Fibroblast of skin of left biceps (primary cell): ENCODE measurements at places on chromosomes 6 and 20.

DNA sequence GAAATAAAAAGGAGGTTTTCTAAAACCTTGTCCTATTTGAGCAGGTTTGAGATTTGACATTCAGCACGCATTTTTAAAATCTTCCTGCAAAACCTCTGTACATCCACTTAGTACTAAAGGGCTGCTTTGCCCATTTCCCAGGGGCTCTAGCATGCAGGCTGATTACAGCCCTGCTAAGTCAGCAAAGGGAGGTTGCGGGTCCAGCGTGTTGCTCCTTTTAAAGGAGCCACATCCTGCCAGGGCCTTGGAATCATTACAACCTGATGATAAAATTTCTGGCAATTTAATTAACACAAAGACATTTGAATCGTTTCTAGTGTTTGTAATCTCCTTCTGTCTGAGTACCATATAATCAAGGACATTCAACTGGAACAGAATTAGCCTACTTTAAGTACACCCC lies 455.1 kb upstream of the CITED2 start:
- no peak for DNase-seq

DNA sequence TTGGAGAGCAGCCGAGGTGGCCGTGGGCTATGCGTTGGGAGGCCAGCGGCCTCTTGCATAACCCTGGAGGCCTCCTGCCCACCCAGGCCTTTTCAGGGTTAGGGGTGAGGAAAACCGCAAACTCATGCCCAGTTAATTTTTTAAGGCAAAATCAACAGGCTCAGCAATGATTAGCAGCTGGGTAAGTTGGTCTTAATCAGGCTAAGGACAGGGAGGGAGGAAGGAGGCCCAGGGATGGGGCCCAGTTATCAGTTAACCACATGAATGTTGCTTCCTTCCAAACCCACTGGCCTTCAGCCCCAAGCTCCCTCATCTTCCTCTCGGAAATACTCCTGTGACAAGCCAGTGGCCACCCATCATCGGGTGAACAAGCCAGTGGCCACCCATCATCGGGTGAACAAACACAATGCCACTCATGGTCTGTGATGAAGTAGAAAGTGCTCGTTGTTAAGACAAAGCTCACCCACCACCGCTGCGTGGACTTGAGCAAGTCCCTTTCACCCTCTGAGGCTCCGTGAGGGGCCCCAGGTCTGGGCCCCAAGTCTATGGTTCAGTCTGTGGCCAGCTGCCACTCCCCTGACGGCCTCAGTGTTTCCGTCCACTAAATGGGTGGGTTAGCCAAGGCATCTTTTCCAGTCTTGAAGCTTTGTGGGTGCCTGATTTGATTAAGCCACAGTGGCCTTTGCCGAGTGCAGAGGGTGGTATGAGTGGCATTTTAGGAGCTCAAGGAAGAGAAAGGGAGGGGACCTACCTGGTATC lies 39.4 kb downstream of the HNF4A start:
- no peak for DNase-seq

DNA sequence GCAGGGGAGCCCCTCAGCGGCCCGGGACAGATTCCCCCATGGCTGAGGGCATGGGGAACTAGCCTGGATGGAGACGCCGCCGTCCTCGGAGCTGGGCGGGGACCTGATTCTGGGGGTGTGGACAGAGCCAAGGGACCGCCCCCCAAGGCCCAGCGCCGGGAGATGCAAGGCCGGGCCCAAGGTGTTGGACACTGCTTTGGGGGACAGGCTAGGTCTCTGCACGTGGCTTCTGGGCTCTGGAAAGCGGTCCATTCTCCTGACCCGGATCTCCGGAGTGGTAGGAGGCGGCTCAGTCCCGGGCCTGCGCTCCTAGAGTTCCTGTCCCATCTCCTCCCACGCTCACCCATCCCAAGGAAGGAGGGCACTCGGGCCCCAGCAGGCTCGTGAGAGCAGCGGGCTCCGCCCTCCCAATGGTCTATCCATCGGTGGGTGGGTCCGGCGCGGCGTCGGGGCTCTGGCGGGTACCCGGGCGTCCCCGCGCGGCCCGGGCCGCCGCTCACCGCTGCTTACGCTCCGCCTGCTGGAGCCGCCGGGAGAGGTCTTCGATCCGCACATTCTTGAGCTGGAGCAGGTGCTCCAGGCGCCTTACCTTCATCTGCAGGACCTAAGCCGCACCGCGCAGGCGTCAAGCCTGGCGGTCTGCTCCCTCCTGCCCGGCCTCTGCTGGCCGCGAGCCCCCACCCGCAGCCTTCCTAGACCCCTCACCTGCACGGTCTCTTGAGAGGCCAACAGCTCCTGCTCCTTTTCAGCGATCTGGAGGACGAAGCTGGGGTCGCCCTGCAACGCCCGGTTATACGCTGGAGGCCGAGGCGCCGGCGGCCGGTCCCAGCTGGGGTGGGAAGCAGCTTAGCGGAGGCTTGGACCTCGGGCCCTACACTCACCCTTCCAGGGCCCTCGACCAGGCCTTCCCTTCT lies 3.3 kb downstream of the SPEF1 start:
- no peak for DNase-seq

DNA sequence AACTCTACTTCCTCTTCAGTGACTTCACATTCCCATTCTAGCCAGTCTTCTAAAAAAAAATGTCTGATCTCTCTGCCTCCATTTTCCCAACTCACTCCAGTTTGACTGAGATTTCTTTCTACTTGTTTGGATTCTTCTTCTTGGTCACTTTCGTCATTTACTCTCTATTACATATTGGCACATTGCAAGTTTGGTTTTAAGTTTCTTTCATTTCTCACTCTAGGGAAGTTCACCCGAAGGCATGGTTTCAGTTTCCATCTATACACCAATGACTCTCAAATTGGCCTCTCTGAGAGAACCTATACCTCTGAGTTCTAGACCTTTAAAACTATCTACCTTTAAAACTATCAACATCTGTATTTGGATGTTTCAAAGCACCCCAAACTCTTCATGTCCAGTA lies 51.3 kb downstream of the CD109 start:
- no peak for DNase-seq

GRCh38 chr6:3288711-3289663 lies 30.2 kb downstream of the PSMG4 start:
- DNase-seq: no peak

GRCh38 chr20:44153636-44154043 lies 33.3 kb downstream of the JPH2 start:
- DNase-seq: no peak

DNA sequence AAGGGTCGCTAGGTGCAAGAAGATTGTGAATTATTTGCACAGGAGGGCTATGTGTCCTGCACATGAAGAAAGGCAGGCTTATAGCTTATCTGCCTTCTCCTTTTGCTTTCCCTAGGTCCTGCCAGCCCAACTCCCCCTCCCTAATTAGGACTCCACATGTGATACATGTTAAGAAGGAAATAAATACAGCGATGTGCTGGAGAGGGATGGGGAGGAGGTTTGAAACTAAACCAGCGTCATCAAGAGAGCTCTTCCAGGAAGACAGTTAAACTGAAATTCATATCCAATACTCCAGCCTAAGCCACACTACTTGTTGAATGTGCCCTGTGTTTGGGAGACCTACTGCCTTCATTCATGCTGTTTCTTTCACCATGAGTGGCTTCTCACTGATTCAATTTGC lies 34.9 kb upstream of the UTRN start:
- no peak for DNase-seq

GRCh38 chr20:34243377-34243776 lies 2.2 kb downstream of the ASIP start:
- no peak for DNase-seq

GRCh38 chr6:40733290-40733689 lies 146.1 kb upstream of the LRFN2 start:
- no peak for DNase-seq

DNA sequence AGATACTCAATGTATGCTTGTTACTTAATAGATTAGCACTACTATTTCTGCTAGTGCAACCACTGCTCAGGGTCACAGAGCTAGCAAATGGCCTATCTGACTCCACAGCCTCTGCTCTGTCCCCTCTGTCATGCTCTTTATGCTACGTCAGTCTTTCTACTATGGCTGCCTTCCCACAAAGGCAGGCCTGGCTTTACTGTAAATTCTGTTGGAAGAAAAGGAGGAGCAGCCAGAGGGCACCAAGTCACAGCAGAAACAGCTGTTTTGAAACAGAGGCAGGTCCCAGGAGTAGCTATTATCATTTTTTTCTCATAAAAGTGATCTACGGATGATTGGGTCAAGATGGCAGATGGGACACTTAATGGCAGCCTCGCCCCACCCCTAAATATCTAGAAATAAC lies 10.0 kb upstream of the ELMO2 start:
- DNase-seq: no peak

- DNase-seq: no peak
These were observed 405.0 kb downstream of the CDKAL1 start for GRCh38 chr6:20939161-20939775.

DNA sequence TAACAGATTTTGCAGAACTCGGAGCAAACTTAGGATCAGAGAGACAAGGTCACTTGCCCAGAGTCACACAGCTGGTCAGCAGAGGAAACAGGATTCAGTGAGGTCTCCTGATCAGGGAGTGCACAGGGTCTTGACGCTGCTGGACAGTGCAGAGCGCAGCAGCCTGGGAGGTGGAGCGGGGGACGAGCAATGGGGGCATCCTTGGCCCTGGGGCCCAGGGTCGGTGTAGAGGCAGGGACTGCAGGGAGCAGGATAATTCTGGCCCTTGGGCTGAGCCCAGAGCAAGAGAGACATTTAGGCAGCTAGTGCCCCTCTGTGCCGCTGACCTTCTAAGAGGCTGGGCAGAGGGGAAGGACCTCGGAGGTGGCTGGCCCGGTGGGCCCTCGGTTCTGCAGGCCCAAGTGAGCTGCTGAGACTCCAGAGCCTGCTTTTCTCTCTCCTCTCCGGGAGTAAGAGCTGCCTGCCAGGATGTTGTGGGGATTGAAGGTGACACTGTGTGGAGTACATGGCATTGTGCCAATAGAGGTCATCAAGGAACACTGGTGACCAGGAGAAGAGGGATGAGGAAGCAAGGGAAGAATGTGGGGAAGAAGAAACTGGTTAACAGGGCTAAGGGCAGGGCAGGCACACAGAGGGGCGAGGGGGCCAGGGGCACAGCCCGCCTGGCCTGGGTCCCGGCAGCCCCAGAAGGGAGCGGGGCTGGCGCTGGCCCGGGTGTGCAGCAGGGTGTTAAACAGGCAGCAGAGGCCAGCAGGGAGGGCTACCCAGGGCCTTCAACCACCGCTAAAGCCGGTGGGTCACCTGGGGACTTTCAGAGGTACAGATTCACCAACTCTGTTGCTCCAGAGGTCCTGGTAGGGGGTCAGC lies 122.0 kb downstream of the AGPAT4 start:
- no peak for DNase-seq

- no peak for DNase-seq
These were observed 43.1 kb upstream of the UNC93A start for GRCh38 chr6:167247814-167248595.

GRCh38 chr20:35467339-35468224 lies 12.2 kb downstream of the CEP250 start:
- no peak for DNase-seq

DNA sequence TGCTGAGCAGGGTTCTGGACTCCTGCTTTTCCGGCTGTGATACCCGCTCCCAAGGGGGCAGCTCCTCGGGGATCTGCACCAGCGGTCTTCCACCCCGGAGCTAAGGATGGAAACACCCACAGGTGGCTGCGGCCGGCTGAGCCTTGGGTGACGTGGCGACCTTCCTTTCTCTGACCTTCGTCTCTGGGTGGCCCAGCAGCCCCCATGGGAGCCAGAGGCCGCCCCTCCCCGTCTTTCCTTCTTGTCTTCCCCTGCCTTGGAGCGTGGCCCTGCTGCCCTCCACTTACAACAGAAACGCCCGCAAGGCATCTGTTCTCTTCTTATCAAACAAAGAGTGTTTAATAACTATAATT lies 405.7 kb downstream of the TAF4 start:
- no peak for DNase-seq

- peak; percentile 26 for DNase-seq
These were observed 3.0 kb upstream of the GOPC start for GRCh38 chr6:117605169-117605826.

DNA sequence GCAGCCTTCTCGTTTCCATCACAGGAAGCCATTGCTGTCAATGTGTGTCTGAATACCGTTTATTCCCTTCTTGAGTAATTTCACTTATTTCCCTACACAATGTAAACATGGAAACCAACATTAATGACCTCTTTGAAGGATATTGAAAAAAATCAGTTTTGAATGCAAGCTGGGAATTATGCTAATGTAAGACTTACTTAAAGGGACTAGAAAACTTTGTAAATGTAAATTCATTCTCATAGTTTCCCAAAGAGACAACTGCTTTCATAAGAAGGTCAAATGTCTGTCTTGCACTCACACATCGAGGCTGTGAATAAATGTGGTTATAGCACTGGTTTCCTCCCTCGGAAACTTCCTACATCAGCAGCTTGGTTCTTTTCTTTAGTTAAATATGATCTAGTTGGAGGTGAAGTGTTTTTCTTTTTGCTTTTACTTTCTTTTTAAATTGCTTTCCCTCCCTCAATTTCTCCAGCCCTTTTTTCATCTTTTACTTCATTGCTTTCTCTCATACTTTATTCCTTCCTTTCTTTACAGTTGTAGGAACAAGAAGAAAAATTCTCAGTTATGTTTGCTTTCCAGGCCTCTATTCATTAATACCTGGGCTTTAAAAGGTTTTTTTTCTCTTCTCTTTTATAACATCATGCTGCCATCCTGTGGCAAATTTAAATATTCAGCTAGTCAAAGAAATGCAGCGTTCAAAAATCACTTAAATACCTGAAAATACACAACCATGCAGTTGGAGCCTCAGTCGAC lies 108.3 kb downstream of the TNFAIP3 start:
- DNase-seq: no peak

- no peak for DNase-seq
These were observed 27.7 kb upstream of the VEGFA start for GRCh38 chr6:43742285-43742684.

DNA sequence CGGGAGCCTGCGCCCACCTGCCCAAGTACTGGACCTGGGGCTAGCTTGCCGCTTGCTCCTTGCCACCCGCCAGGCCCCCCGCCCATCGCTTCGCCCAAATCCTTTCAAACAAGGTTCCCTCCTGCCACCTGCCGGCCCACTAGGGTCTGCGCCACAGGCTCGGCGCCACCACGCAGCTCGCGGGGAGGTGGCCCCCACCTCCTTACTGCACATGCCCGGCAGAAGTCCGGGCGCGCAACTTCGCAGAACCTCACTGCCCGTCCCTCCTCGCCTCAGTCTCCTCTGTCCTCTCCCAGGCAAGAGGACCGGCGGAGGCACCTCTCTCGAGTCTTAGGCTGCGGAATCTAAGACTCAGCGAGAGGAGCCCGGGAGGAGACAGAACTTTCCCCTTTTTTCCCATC lies 11.2 kb downstream of the GNAS-AS1 start:
- no peak for DNase-seq

- no peak for DNase-seq
These were observed 378.1 kb downstream of the BTBD9 start for GRCh38 chr6:38261626-38262025.

DNA sequence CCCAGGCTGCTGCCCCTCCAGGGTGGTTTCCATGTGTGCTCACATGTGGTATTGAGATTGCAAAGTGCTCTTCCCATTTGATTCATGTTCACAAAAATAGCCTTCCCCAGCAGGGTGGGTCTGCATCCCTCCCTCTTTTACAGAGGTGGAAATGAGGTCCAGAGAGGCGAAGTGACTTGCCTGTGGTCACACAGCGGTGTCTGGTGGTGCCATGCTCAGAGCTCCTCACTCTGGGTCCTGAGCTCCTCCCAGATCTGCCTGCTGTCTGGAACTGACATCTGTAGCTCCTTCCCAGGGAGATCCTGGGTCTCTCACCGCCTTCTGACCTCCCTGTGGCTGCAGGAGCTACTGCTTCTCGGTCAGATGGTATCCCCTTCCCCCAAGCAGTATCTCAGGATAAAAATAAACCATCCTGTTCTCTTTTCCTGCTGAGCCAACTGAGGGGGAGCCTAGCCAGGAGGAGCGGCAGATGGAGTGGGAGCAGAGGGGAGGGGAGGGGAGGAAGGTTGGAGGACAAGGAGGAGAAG lies 11.9 kb downstream of the CD40 start:
- no peak for DNase-seq
